ENCODE measurements at places on chromosomes 12 and 14.

- no peak for DNase-seq
Observed at GRCh38 chr14:70013271-70013873, 134.2 kb downstream of the SMOC1 start.

- no peak for DNase-seq
Observed at GRCh38 chr12:12909228-12909994, 18.0 kb downstream of the GPRC5A start.

- DNase-seq = no peak
Observed at GRCh38 chr14:27553790-27554189, 956.0 kb upstream of the NOVA1 start.

DNA sequence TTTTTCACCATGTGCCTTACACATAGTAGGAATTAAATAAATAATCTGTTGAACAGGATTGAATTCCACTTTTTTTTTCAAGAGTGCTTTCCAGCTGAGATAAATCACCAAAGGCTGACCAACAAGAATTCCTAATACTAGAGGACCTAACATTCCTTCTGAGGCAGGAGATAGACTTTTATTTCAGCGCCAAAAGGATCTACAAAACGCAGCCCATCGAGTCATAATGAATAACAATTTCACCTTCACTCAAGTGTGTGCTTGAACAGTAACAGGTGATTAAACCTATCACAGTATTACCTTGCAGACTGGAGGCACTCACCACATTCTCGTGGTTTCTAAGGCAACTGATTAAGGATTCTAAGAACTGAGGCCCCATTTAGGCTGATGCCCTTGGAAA is 224.3 kb upstream of the ATP2B1 start:
- DNase-seq = no peak

DNA sequence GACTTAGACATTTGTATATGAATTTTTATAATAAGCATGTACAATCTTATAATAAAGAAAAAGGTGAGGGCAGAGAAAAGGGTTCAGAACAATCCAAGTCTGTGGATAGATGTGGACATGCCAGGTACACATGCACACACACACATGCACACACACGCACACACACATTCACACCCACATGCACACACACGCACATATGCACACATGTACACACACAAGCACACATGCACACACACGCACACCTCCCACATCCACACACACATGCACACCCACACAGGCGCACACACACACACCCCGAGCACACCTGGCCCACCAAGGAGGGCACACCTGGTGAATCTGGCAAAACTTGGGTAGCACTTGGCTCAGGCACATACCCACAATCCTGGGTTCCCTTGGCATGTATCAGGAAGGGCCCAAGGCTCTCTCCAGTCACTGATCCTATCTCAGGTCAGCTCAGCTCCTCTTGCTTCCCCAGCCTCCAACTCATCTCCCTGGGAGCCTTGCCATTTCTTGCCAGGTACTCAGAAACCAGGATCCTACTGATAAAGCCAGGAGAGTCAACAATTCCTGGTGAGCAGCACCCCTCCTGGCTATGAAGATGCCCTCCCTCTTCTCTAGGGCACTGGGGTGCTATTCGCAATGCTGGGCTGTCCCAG is 18.6 kb upstream of the TMEM106C start:
- DNase-seq = no peak

GRCh38 chr12:129215556-129215955 is 362.3 kb downstream of the GLT1D1 start:
- DNase-seq = no peak

DNA sequence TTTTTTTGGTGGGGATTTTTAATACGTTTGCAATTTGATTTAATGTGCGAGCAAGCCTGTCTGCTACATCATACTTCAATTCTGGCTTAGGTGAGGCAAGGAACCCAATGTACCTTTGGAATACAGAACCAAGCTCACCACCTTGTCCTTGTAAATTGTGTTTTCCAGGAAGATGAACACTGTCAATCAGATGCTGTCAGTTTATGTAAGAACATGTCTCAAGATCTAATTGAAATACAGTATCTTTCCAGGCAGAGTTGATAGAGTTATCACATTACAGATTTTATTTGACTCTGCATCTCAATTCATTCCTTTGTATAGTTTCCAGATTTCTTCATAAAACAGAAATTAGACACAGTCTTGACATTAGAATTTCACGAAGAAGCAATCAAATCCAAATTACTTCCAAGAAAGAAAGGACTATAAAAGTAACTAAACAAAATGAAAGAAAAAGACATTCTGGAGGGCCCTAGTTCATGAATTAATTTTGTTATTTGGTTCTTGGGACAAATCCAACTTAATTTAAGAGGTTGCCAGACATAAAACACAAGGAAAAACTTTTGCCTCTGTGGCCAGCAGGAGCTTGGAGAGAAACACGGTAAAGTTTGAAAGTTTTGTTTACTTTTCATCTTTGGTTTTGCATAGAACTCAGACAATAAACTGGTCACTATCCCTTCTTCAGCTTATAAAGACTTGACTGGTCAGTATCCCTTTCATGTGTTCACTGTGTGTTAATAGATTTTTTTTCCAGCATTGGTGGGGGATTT is 16.4 kb upstream of the MED13L start:
- DNase-seq = no peak

- no peak for DNase-seq
Observed at GRCh38 chr14:36726128-36726527, 64.5 kb downstream of the PAX9 start.

DNA sequence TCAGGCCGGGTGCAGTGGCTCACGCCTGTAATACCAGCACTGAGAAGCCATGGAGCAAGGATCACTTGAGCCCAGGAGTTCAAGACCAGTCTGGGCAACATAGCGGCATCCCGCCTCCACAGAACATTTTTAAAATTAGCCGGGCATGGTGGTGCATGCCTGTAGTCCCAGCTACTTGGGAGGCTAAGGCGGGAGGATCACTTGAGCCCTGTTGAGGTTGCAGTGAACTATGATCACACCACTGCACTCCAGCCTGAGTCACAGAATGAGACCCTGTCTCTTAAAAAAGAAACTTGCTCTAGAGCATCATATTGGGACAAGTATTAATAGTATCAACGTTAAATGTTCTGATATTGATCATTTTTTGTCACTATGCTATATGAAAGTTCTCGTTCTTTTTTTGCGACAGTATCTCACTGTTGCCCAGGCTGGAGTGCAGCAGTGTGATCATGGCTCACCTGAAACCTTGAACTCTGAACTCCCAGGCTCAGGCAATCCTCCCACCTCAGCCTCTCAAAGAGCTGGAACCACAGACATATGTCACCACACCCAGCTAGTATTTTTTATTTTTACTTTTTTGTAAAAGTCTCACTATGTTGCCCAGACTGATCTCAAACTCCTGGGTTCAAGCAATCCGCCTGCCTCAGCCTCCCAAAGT is 47.7 kb downstream of the CCDC85C start:
- DNase-seq = no peak

DNA sequence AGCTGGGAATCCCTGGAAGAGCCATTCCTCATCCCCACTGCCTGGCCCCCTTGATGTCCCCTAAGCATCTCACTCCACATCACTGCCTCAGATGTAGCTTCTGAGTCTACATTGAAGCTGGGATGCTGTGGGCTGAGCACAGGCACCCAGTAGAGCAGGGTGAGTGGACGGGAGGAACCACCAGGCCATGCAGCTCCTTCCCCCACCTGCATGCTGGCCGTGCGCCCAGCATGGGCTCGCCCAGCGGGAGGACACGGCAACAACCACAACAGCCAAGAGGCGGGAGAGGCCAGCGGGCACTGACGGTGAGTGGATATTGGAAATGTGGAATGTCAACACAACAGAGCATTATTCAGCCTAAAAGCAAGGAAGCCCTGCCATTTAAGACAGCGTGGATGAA is 310.9 kb downstream of the ADGRD1 start:
- no peak for DNase-seq

DNA sequence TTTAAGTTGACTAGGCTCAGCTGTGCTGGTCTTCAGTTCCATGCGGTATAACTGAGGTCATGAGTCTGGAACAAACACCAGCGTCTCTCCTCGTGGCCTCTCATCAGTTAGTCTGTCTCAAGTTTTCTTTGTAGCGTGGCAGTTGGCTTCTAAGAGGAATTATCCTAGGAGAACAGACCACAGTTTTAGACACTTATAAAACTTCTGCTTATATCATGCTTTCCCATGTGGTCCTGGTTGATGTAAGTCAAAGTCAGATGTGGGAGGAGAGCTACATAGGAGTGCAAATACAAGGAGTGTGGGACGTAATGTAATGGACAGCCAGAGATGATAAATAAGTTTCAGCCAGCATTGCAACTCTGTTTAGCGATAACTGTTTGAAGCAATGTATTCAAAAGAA is 14.8 kb downstream of the PLEKHA5 start:
- DNase-seq = no peak

- no peak for DNase-seq
Observed at GRCh38 chr12:88185988-88186387, 43.9 kb downstream of the TMTC3 start.

- no peak for DNase-seq
Observed at GRCh38 chr12:42564996-42565395, 24.6 kb downstream of the PRICKLE1 start.

DNA sequence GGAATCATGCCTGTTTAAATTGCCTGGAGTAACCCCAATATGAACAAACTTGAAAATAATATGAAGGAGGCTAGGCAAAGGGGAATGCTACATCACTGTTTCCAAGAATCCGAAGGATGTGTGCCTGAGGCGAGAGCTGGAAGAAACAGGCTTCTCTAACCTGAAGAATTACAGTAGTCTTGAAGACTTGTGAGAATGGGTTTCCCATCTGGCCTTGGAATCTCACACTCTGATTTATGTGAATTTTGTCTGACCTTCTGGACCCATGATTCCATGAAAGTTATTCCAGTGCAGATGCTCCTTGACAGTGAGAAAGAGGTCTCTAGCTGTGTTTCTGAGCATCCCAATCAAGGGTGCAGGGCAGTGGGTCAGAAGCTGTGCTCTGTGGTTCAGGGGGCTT is 122.1 kb upstream of the PARP11 start:
- no peak for DNase-seq

GRCh38 chr12:48156652-48157017 is 680 bp downstream of the ASB8 start:
- DNase-seq = no peak

GRCh38 chr14:40345334-40345733 is 913.1 kb upstream of the FBXO33 start:
- DNase-seq = no peak

- DNase-seq = no peak
Observed at GRCh38 chr14:104966261-104966865, 11.8 kb downstream of the AHNAK2 start.

DNA sequence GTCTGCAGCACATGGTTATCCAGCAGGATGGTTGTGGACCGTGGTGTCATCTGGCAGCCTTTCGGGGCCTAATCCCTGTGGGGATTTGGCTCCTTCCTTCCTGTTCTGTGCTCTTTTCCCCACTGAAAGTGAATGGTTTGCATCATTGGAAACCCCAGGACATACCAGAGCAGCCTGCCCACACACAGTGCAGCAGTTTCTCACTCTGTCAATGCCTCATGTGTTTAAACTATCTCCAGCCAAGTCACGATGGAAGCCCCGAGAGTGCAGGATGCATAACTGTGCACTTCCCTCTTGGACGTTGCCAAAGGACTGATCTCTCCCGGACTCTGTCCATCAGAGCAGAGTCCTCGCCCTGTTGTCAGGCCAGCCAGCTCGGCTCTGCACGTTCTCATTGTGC is 29.0 kb upstream of the AMN start:
- DNase-seq = no peak

DNA sequence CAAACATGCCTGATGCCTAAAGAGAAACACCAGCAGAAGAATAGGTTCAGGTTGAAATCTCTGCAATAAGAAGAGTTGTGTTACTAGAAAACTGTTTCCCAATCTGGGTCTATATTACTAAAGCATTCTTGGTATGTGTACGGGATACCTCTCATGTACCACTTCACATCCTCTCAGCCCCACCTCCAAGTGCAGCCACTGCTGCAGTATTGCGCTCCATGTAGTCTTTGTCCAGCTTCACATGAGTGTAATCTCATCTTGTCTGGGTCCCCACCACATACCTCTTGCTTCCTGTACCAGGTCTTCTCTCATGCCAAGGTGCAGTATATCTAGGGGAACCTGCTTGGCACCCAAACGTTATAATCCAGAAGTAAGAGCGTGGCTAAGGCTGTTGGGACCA is 187.5 kb upstream of the EEA1 start:
- no peak for DNase-seq

- no peak for DNase-seq
Observed at GRCh38 chr14:22303589-22304195, 285.3 kb downstream of the DAD1 start.

- no peak for DNase-seq
Observed at GRCh38 chr12:70849265-70849960, 71.1 kb downstream of the PTPRR start.

DNA sequence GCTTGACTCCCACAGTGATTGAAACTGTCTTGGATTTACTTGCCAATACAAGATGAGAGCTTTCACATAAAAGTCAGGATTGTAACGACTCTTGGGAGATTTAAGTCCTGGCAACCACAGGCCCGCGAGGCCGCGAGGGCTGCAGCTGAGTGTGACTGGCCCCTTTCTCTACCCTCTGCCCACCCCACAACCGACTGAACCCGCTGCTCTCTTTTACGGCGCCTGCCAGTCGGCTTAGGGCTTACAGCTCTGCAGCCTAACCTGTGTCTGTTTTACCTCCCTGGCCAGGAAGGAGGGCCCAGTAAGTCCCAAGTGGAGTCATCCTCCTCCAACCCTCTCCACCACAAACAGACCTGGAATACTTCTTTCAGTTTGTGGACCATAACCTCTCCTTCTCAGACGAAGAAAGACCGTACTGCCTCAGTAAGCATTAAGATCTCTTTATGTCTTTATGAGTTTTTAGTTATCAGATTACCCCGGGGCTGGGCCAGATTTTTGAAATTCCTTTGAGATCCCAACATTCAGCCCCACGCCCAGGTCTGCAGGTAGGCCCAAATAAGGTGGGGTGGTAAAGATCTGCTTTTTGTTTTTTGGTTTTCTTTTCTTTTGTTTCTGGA is 12.6 kb upstream of the TIGAR start:
- no peak for DNase-seq

DNA sequence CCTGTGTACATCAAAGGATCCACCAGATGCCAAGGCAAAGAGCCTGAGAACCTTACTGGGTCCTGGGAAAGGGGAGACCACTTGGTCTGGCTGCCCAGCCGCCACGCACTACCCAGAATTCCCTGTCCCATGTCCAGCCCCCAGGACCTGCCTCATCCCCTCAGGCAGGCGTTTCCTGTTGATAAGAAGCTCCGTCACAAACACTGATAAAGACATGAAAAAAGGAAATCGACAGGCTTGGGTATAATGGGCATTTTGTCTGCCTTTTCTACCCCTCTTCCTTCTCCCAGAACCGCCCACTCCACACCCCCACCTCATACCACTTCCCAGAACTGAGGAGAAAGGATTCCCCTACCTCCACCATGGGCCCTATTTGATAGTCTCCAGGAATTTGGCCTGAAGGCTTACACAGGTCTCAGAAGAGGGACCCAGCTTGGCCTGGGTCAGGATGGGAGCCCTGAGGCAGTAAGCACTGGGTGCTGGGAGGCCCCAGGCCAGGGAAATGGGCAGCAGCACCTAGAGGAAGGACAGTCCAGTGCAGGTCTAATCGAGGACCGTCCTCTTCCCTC is 18.8 kb downstream of the ACVRL1 start:
- no peak for DNase-seq
